Cortex of kidney (tissue), 1 donor: ENCODE measurements at places on chromosomes 12 and 14.

DNA sequence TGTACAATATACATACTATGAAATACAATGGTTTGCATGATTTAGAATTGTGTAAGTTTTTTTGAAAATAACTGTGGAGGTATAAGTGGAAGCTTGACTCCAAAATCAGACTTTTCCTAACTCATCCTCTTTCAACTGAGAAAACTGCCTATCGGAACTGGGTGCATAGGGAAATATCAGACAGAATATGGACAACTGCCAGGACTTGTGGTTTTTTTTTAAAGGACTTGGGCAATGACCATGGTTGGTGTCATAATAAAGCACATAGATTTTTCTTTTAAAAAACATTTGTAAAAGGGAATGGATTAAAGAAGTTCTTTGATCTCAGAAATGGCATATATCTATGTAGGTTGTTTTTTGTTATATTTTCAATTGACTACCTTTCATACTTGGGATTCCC, 53.3 kb upstream of the LRRK2 start:
- DNase-seq, result no peak

DNA sequence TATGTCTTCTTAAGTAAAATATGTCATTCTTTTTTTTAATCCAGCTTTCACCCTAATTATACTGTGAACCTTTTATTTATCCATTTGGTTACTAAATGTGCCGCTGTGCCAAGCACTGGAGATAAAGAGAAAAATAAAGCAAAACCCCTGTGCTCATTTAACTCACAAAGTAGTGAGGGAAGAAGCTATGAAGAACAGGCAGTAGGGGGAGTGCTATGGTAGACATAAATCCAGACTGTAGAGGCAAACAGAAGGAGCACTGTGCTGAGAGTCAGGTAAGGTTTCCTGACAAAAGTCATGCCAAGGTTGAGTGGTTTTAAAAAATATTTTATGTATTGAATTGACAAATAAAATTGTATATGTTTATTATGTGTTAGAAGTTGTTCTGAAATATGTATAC, 188.5 kb upstream of the SYT10 start:
- no peak for DNase-seq

DNA sequence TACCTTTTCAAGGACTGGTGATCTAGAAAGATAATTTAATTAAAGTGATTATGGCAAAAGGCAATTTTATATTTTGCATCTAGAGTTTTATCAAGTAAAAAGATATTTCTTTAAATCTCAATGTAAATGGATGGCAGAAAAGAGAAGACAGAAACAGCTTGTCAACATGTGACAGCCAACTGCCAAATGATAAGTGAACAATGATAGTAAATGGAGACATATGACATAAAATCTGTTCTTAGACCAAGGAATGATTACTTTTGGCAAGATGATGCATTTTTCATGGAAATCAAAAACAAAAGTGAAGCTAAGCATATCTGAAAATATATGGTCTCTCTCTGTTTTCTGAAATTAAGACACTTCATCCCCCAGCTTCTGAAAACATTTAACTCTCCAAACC, 1730.7 kb upstream of the FLRT2 start:
- no peak for DNase-seq

- no peak for DNase-seq
Measured at GRCh38 chr12:19186722-19187661, 57.5 kb downstream of the PLEKHA5 start.

GRCh38 chr14:51638071-51638944, 13.4 kb upstream of the FRMD6 start:
- no peak for DNase-seq
